Stimulated activated CD4-positive, alpha-beta T cell treated with anti-CD3 and anti-CD28 coated beads, Interleukin-12 subunit alpha, Interleukin-12 subunit beta, amount 100 ng/mL, for 48 hours (primary cell): ENCODE measurements at places on chromosomes 12 and 14.

DNA sequence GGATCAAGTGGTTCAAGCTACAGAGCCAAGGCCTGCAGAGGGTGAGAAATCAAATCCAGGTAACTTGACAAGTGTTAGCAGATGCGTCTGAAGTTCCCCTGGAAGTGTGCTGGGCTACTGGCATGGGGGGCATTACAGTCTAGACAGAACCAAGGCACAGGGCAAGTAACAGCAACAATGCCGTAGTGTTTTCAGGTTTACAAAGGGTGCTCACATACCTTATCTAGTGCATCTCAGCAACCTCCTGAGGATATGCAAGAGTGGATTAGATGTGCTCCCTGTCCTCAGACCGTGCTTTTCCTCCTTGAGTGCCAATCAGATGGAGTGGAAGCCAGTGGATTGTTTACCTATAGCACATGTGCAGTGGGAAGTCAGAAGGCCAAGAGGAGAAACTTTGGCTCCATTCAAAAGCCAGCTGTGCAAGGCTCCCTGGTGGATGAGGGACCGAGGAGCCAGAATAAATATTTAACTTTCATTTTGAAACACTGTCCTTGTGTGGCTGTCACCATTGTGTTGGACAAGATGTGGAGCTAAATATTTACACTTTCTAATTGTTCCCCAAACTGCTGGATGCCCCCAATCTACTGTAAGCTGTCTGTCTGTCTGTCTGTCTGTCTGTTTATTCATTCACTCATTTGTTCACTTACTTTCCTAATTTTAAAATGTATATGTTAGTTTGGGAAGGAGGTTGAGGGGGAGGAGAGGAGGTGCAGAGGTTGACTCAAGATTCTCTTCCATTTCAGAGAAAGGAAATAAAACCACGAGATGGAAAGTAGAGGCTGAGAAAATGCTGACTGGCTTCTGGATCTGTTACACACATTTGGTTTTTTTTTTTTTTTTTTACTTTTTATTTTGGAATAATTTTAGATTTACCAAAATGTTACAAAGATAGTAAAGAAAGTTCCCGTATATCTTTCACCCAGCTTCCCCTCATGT, 184.0 kb upstream of the PARP11 start:
- no peak for DNase-seq

- DNase-seq: no peak
These were observed 474 bp downstream of the TRPV4 start for GRCh38 chr12:109832541-109833306.

GRCh38 chr12:55549302-55549701, at the start of gene OR6C4:
TSS of gene OR6C4 (plus strand) at chr12:55549602. CDS start at chr12:55551227, 1,625 bp downstream.
- DNase-seq: no peak

DNA sequence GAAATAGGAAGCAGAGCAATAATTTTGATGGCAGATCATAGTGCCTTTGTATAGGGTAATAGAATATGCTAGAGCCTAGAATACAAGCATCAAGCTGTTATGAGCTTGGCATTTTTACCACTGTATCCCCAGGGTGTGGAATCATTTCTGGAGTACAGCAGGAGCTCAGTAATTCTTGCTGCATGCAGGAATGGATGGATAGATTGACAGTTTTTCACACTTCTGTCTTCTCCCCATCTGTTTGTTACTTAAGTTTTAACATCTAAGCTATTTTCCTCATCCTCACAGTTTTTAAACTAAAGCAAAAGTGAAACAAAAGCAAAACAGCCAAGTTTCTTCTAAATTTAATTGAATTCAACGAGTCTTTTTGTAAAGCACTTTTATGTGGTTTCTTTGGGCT, 32.6 kb downstream of the ALG10 start:
- DNase-seq: no peak

- DNase-seq: no peak
These were observed 54.6 kb downstream of the KCNK13 start for GRCh38 chr14:90116444-90116843.
